HTR-8/SVneo (cell line): ENCODE measurements at places on chromosomes 5 and 9.

DNA sequence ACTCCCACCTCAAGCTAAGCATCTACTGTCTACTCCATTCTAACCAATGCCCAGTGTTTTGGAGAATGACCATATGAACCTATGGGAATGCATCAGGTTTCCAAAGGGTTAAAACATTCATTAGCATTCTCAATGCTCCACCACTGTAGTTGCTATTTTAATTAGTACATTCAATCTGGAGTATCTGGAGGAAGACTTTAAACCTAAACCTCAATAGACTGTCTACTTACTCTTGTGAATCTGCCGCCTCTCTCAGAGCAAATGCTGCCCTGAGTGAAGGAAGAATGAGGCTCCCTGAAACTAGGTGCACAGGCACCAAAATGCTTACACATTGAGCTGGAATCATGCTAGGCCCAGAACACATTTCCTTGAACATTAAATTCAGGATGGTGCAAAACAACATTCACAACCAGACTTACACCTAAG, 2.0 kb downstream of the ENC1 start:
- DNase-seq = no peak

DNA sequence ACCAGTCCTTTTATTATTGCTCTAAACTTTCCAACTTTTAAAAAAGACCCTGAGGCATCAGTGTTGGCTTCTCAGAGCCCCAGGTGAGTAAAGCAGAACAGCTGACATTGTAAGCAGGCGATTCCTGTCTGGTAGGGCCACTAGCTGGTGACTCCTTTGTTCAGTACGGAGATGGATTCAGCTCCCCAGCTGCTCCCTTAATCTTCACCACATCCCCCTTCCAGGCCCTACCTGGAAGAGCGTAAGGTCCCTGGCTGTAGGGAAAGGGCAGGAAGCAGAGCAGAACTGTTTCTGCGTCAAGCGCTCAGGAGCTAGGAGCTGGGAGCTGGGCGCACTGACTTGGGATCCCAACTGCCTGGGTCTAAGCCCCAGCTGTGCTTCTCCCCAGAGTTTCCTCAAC, 203.7 kb upstream of the TAS2R1 start:
- DNase-seq = no peak

GRCh38 chr5:54388811-54389210, 66.7 kb upstream of the HSPB3 start:
- no peak for DNase-seq

- DNase-seq = no peak
These were observed 85.9 kb downstream of the BOD1 start for GRCh38 chr5:173530547-173530946.

DNA sequence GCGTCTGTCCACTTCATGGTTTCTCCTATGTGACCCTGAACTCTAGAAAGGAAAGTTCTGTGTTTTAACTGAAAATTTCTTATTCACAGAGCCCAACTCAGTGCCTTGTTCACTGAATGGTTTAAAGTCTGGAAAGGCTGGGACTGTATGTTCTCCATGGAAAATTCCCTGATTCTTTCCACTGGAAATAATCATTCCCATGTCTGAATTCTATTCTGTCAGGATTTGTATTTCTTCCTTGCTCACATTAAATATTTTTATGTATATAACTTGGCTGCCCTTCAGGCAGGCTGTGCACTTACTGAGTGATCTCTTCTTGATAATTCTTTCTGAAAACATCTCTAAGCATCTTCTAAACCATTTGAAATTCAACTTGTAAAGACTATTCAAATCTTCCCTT, 1126.9 kb upstream of the DMAC1 start:
- DNase-seq = no peak

DNA sequence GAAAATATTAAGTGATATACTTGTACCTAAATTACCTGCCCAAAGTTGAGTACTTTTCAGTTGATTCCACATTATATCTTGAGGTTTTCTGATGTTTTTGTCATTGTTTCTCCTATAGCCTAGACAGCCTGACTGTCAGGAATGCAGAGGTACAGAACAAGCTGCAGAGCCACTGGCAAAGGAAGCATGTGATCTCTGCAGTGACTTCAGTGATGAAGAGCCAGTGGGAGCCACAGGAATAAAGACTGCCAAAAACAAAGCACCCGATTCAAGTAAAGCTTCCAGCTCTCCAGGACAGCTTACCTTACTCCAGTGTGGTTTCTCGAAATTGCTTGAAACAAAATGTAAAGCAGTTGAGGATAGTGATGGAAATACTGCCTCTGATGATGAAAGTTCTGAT, 96.3 kb downstream of the ERCC6L2 start:
- DNase-seq = no peak

DNA sequence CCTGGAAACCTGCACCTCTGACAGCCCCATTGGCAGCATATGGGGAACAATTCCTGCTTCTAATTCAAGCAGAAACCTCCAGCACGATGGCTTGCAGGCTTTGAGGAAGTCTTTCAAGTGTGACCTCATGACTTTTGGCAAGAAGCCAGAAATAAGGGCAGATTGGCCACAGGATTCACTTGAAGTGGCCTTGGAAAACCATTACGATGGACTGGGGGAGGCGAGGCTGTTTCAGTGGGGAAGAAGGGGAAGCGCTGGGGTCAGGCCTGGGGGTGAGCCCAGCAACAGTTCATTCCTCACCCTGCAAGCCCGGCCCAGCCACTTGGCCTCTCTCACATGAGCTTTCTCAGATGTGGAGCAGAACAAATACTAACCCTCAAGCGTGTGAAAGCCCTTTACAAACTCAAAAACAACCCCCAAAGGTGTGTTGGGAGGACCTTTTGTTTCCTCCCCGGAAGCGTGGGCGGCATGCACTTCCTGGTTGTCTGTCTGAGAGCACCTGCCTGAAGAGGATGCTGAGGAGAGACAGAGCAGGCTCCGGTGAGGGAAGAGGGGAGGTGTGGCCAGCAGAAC, 26.9 kb upstream of the EEIG1 start:
- no peak for DNase-seq

DNA sequence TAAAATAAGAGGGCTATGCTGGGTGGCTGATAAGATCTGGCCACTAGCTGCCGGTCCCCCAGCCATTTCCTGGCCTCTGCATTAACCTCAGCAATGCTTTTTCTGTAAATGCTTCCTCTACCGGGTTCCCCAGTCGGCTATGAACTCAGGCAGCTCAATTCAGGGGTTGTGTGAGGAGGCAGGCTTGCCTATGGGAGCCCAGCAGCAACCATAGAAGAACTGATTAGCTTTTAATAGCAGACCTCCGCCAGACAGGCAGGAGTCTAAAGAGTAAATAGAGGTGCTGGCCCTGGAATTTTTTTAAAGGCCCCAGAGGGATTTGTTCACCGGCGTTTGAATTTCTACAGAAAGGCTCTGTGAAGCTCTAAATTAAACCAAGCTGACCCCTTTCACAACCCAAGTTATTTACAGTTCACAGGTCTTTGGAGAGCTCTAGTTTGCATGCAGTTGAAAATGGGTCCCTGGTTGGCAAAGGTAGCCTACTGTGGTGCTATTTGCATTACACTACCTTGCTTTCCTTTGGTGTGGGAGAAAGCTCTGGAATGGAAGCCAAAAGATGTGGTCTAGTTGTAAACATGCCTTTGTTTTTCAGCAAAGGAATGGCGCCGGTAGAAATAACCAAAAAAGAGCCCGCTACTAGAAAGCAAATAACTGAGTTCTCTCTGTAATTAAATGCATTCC, 289.7 kb upstream of the SEMA6A start:
- no peak for DNase-seq

DNA sequence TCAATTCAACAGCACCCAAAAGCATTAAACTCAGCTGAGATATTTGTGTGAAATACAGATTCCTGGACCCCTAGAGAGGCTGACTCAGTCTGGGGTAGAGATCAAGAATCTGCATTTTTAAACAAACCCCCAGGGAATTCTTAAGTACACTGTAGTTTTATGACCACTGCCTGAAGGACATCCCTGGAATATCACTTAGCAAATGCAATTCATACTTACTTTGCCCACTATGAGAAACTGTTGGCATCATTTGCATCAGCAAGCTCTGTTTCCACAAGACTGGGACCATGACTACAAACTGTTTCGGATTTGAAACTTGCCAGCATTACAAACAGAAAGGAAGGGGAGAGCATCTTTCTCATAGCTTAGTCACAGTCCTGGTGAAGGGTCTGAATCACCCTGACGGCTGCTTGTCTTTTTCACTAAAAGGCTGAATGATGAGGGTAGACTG, 63.7 kb downstream of the MLLT3 start:
- no peak for DNase-seq

GRCh38 chr9:99866398-99866797, 40.1 kb upstream of the STX17 start:
- no peak for DNase-seq

DNA sequence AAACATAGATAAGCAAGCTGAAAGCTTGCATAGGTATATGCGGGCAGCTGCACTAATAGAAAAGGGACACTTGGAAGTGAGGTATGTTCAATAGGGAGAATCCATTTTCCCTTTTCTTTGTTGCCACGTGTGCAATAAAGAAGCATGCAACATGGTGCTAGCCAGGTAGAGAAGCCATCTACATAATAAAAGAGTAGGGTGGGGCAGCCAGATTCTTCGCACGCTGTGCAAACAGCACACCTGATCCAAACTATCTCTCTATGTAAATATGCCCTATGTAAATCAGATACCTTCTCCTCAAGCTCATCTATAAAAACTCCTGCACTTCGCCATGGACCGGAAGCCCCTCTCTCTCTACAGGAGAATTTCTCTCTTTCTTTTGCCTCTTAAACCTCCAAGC, 91.9 kb upstream of the C9orf72 start:
- DNase-seq = no peak

- peak; percentile 40 for DNase-seq
These were observed 1.3 kb downstream of the SLC12A7 start for GRCh38 chr5:1110307-1111240.

GRCh38 chr5:12399868-12400267, 495.6 kb upstream of the CTNND2 start:
- no peak for DNase-seq

- DNase-seq = peak; percentile 54
These were observed 22.2 kb downstream of the TNFSF8 start for GRCh38 chr9:114908104-114908622.

DNA sequence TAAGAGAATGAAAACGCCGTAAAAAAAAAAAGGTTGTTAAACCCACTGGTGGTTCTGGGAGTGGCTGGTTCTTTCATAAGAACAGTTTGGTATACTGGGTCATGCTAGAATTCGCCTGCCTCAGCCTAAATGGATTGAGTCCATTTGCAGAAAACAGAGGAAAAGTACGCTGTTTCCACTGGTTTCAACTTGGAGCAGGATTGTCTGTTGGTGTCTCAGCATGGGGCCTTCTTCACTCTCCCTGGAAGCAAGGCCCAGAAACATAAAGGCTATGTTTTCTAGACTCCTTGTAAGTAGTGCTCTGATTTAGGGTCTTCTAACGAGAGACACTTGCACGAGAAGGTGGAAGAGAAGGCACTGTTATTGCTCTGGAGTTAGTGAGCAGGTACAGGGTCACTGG, 116.9 kb upstream of the MTAP start:
- no peak for DNase-seq

DNA sequence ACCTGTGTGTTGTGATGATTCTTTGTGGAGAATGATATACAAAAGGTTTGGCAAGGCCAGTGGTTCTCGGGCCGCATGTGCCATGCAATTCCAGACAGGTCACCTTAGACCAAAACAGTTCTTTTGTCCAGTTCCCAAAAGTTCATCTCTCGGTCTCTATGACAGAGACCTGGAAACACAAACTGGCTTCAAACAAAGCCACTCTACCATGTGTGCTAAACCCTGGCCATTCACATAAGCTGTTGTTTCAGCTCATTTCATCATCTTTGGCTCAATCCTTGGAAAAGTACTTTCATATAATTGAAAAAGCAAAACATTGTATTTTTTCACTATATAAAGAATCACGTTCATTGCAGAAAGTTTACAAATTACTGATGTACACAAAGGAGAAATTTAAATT, 210.5 kb upstream of the SEMA6A start:
- no peak for DNase-seq

GRCh38 chr5:136979131-136979530, 520.0 kb downstream of the SPOCK1 start:
- DNase-seq = no peak

DNA sequence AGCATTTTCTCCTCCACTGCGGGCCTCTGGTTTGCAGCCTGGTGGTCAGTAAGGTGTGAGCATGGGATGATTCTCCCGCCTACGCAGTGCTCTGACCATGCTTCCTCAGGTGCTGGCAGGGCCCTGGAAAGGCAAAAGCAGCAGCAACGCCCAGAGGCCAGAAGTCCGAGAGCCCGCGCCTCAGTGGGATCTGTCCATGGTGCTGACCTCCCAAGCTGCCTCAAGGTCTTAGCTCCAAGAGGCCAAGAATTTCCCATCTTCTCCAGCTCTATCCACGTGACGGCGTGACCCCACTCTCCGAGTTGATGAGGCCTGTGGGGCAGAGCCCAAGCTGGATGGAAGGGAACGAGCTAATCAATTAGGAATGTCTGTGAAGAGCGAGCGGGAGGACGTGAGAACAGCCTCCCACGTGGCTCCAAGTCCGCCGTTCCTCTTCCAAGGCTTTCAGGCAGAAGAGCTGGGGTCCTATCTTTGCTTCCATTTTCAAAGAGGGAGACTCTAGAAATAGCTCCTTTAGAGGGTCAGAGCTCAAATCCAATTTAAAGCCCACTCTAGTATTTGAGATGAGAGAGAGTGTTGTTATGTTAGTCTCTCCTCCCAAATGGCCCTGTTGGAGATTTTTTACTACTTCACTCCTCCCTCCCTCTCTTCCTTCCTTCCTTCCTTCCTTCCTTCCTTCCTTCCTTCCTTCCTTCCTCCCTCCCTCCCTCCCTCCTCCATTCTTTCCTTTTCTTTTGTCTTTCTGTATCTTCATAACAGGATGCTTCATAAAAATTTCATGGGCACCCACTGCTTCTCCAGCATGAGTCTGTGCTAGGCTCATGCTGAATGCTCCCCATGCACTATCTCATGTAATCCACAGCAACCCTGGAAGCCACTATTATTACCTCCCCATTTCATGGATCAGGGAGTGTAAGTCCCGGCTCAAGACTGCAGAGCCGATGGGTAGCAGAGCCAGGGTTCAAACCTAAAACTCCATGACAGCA, 69.3 kb downstream of the OLFM1 start:
- peak; percentile 48 for DNase-seq

DNA sequence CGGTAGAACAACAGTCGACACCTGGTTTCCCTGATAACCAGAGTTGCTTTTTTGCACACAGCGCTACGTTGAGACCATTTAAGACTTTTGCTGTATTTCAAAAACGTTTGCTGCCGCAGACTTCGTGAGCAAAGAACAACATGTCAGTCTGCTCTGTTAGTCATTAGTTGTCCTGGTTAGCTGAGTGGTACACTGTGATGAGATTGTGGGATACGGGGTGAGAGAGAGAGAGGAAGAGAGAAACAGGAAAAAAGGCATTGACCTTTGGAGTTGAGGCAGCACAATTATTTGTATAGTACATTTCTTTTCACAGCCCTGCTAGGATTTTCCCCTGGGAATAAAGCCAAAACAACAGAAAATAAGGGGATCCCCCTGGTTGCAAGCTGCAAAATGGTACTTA, 306.1 kb upstream of the WWC1 start:
- no peak for DNase-seq

- no peak for DNase-seq
These were observed 30.9 kb downstream of the SARDH start for GRCh38 chr9:133707065-133707762.

- no peak for DNase-seq
These were observed 139.6 kb downstream of the SPATA31D1 start for GRCh38 chr9:82128011-82128696.
